ENCODE measurements at places on chromosomes 13 and 19.

DNA sequence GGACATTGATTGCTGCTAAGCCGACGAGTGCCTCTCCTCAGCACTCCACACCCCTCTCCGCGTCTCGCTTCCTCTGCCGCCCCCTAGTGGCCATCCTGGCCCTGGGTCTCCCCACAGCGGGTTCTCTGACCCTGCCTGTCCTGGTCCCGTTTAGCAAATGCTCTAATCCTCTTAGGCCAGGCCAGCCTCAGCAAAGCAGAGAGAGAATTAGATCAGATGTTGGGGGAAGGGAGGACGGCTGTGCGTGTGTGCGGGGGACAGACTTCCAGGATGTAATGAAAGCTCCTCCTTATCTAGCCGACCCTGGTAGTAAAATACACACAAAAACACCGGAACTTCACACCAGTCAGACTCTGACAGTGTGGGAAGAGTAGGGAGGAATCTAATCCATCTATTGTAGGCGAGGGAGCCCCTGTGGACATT lies 4.5 kb downstream of the TPRX2 start:
- DNase-seq: peak; percentile 98

DNA sequence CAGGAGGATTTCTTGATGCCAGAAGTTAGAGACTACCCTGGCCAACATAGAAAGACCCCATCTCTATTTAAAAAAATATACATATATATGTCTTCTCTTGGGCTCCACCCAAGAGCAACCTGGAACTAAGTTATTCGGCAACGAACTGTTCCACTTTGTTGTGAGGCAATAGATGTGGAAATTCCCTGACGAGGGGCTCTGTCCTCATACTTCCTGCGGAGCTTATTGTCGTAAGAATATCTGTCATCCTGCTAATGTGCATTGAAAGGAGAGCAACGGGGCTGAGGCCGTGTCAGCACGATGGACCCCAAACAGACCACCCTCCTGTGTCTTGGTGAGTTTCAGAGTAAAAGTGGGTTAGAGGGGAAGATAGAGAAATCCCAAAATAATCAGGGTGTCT lies at the start of gene FCAR:
Gene FCAR (plus strand): TSS at position 246 of the 400 bp plus-strand sequence. CDS start 55 bp downstream, at position 301.
- no peak for DNase-seq

GRCh38 chr13:101624981-101625380 lies 172.5 kb downstream of the ITGBL1 start:
- DNase-seq: no peak

DNA sequence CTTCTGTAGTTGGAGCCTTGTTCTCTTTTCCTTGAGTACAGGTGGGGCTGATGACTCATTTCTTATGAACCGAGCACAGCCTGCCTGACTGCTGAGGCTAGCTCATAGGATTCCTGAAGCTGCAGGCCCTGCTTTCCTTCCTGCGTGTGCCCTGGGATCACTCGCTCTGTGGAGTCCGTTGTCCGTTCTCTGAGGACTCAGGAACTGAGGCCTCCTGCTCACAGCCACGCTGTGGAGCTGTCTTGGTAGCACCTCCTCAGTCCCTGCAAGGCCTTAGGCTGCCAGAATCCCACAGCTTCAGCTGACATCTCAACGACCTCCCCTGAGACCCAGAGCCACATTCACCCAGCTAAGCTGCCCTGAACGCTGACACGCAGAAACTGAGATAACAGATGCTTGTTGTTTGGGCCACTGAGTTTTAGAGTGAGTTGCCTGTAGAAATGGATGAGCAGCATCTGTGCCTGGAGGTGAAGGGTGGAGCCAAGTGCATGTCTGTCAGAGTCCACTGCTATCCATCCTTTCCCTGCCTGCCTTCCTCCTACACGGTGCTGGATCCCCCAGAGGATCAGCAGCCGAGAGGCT lies 72.9 kb downstream of the ARHGEF7 start:
- DNase-seq: no peak

- DNase-seq: no peak
Observed at GRCh38 chr19:51698296-51698695, 5.2 kb downstream of the SPACA6 start.

DNA sequence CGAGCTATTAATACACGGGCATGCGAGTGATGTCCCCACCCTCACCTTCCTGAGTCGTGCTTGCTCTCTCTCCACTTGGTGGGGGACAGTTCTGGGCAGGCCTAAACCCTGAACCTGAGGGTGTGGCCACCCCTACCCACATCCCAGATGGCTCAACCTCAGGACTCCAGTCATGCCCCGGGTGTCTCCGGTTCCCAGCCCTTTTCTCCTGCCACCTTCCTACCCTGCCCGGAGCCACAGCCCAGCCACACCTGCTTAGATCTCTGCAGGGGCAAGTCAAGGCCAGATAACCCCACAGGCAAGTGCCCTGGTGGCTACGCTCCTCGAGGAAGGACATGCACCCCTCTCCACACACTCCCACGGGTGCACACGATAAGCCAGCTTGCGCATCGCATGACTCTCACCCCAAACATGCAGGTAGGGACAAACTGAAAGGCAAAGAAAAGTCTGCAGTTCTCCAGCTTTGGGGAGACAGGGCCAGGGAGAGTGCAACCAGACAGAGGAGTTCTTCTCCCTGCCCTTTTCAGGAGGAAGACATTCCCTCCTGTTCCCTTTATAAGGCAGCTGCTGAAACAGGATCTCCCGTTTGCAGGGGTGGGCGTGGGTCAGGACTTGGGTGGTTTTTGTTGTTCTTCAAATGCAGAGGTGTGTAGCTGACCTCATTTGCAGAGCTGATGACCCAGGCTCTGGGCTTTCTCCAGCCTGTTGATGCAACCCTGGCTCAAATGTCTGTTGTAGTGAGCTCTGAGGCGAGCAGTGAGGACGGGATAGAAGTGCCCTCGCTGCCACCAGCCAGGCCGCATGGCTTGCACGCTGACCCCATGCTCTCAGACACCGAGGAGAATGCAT lies 88.6 kb downstream of the DPF1 start:
- DNase-seq: no peak

DNA sequence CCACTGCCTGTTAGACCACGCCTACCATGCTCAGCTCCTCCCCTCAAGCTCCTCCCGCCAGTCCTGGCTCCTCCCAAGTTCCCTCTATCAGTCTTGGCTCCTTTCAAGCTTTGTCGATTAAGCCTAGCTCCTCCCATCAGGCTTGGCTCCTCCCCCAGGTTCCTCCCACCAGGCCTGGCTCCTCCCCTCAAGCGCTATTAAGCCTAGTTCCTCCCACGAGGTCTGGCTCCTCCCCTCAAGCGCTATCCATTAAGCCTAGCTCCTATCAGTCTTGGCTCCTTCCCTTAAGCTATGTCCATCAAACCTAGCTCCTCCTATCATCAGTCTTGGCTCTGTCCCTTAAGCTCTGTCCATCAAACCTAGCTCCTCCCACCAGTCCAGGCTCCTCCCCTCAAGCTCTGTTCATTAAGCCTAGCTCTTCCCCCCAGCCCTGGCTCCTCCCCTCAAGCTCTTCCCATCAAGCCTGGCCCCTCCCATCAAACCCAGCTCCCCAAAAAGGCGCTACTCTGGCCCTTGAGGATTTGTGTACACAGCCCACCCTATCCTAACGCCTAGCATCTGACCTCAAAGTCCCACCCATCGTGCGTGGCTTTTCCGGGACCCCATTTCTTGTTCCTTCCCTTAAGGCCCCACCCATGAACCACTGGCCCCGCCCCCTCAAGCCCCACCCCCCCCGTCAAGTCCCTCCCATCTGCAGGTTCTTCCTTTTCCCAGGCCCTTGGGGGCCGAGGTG lies 10.0 kb downstream of the CAMSAP3 start:
- peak; percentile 42 for DNase-seq

GRCh38 chr13:99197117-99197651 lies 3.5 kb upstream of the UBAC2 start:
- DNase-seq: no peak

GRCh38 chr19:40718774-40719391 lies 2.0 kb downstream of the ITPKC start:
- peak; percentile 88 for DNase-seq

DNA sequence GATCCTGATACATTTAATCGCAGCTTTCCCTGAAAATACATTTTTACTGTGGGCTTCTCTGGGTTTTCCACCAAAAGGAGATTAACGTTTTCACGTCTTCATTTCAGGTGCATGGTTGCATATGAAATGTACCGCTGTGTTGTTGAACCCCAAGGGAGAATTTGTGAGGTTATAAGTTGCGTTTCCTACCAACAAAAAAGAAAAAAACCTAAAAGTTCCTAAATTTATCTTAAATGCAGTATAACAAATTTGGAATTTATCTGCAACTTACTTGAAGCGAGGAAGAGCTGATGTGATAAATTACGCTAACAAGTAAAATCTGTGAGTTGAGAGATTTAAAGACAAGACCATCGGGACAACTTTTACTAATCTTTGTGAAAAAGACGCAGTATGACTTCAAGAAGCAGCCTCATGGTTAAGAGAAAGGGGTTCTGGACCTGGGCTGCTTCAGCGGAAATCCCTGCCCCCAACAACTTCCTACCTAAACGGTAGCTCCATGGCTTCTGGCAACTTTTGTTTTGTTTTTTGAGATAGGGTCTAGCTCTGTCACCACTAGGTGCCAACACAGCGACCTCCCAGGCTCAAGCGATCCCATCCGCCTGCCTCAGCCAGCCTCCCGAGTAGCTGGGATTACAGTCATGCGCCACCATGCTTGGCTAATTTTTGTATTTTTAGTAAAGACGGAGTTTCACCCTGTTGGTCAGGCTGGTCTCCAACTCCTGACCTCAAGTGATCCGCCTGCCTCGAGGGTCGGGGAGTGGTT lies 958 bp upstream of the OBI1 start:
- DNase-seq: peak; percentile 12

GRCh38 chr19:31392464-31392863 lies 43.2 kb upstream of the TSHZ3 start:
- no peak for DNase-seq
